ENCODE measurements at places on chromosomes 4 and X. TPM values are rescaled to one million over a fixed set of nuclear protein-coding genes. Genes with fewer than 3 reads are reported as not detected.

Gene PNMA5
- 0.09 TPM for total RNA-seq

Gene GABRQ
- total RNA-seq: not detected

Gene TREX2
- total RNA-seq: 1.3 TPM

Gene MAP3K15
- not detected for total RNA-seq

- no peak for DNase-seq
- H3K27ac ChIP-seq: no peak within 1 kb of the TSS
- H3K4me3 ChIP-seq: no peak within 1 kb of the TSS
- peaks cover 4% of the 10 kb centered on the region for H3K4me1 ChIP-seq
- H3K27me3 ChIP-seq: no peaks in the 10 kb centered on the region
- no peaks in the 10 kb centered on the region for H3K36me3 ChIP-seq
These were observed at the start of gene ANOS1 for GRCh38 chrX:8731559-8732395. Gene ANOS1, minus strand, starts transcription at chrX:8732137. Its CDS starts 101 bp downstream, at chrX:8732036.

DNA sequence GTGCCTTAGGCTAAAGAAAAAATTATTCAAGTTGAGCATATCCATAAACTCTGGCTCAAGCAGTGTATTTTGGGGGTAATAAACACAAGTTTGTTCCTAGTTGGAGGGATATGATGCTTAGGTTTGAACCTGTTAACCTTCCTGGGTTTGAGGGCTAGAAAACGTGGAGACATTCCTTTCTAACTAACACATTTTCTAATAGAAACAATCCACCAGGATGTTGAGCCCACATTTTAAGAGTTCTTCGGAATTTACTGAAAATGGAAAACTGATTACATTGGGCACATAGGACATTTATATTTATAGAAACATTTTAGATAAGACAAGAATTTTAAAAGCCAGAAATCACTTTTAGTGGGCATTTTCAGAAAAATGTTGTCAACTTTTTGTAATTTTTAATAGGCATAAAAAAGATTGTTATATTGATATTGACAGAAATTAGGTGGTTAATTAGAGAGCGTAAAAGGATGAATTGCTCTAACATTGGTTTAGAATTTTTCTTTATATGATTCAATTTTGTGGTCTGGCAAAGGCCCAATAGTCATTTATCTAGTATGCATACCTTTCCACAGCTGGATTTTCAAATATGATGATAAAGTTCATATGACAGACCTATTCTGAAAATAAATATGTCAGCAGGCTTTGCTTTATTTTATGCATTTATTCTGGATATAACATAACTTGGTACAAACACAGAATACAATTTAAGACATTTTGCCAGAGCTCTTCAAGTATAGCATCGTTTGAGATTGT lies 49.2 kb downstream of the CEP44 start:
- H3K27me3 ChIP-seq: no peaks in the 10 kb centered on the region
- DNase-seq: no peak
- no peaks in the 10 kb centered on the region for H3K4me1 ChIP-seq
- H3K4me3 ChIP-seq: no peak overlapping the region
- no peak overlapping the region for H3K27ac ChIP-seq

- H3K27me3 ChIP-seq: no peaks in the 10 kb centered on the region
- H3K4me3 ChIP-seq: no peak overlapping the region
- no peak for DNase-seq
- H3K4me1 ChIP-seq: peaks cover 7% of the 10 kb centered on the region
- H3K27ac ChIP-seq: no peak overlapping the region
These were observed 128.3 kb downstream of the UCHL1 start for GRCh38 chr4:41384992-41385391.

DNA sequence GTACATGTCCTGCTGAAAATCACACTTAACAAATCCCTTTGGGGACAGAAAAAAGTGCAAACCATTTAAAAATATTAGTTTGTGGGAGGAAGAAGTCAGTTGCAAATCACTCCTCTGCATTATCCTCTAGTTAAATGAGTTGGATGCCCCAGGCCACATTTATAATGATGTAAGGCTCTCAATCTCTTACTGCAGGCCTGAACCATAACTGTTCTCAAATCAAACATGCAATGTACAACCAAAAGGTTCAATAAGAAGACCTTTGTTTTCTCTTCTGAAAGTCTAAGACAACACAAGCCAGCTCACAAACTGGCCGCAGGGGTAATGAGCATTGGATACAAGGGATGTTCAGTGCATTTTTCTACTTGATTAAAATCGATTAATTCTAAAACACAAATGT lies 39.7 kb downstream of the IGFBP7 start:
- H3K4me3 ChIP-seq: no peak overlapping the region
- no peaks in the 10 kb centered on the region for H3K36me3 ChIP-seq
- DNase-seq: no peak
- no peaks in the 10 kb centered on the region for H3K4me1 ChIP-seq
- no peaks in the 10 kb centered on the region for H3K27me3 ChIP-seq

- H3K27ac ChIP-seq: peak overlapping the region; percentile 92
These were observed 17.3 kb upstream of the TBC1D14 start for GRCh38 chr4:6892190-6892908.

DNA sequence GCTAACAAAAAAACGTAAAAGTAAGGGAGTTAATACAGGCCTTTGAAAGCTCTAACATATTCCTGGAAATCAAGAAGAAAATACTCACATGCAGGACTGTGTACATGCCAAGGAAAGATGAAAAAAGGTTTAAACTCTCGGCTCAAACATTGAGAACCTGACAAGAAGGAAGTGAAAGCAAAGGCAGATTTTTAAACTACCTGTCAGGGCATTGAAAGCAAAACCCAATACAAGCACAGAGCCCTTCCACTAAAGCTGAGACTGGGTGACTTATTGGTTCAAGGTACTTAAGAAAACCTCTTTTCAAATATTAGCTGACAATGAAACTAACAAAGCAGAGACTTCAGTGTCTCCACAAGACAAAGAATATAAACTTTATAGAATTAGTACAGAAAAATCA lies 313.0 kb upstream of the GRID2 start:
- no peak overlapping the region for H3K27ac ChIP-seq
- H3K4me1 ChIP-seq: no peaks in the 10 kb centered on the region
- no peaks in the 10 kb centered on the region for H3K36me3 ChIP-seq
- H3K4me3 ChIP-seq: no peak overlapping the region
- H3K27me3 ChIP-seq: no peaks in the 10 kb centered on the region
